ENCODE measurements at places on chromosomes 4 and X.

DNA sequence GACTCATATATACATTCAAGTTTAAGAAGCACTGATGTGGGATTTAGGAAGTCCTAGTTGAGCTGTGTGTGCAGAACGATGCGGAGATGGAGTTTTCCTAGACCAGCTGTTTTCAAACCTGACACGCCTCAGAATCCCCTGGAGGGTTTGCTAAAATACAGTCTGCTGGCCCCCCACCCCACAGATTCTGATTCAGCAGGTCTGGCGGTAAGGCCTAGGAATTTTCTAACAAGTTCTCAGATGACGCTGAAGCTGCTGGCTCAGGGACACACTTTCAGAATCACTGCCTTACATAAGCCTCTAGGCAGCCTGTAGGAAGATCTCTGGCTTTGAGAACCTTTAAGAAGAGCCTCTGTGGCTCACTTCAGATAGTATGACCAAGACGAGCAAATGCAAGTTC lies 73.1 kb downstream of the PHEX start:
- no peak for DNase-seq

GRCh38 chr4:174154215-174154854 lies 129.1 kb downstream of the FBXO8 start:
- no peak for DNase-seq

- no peak for DNase-seq
Observed at GRCh38 chr4:121112530-121112929, 40.2 kb upstream of the NDNF start.

GRCh38 chr4:135934026-135934425 lies 1598.3 kb downstream of the PCDH18 start:
- no peak for DNase-seq

DNA sequence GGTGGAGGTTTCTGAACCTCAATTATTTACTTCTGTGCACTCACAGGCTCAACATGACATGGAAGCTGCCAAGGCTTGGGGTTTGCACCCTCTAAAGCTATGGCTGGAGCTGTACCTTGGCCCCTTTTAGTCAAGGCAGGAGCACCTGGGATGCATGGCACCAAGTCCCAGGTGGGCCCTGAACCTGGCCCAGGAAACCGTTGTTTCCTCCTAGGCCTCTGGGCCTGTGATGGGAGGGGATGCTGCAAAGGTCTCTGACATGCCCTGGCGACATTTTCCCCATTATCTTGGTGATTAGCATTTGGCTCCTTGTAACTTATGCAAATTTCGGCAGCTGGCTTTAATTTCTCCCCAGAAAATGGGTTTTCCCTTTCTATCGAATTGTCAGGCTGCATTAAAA lies 726.1 kb upstream of the POU3F4 start:
- no peak for DNase-seq
